ENCODE measurements at places on chromosomes 2 and 18.
A peak's percentile ranks its signal among the peaks of the same experiment; 100 is the strongest.

- H3K4me3 ChIP-seq, result peak overlapping the region; percentile 75
- peaks cover 21% of the 10 kb centered on the region for H3K4me1 ChIP-seq
- H3K27ac ChIP-seq, result no peak overlapping the region
- DNase-seq, result no peak
Measured at GRCh38 chr2:120345608-120346007, 328 bp upstream of the INHBB start.

DNA sequence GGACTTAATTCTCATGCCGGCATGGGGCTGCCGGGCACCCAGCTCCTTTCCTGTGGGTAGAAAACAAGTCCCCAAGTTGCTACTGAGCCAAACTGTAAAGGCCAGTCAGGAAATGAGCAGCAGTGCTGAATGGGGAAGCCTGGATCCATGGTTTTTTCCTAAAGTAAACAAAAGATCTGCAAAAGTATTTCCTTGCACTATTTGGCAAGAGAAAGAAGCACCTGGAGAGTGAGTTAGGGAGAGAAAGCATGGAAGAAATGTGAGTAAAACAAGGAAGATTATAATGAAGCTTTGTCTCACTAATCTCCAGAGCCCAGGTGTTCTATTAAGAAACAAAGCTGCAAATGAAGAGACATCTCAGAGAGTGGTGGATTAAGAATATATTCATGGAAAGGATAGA is 117.6 kb downstream of the METTL8 start:
- H3K4me1 ChIP-seq, result peaks cover 8% of the 10 kb centered on the region
- no peak overlapping the region for H3K27ac ChIP-seq
- no peaks in the 10 kb centered on the region for H3K27me3 ChIP-seq
- peaks cover 4% of the 10 kb centered on the region for H3K36me3 ChIP-seq
- H3K4me3 ChIP-seq, result no peak overlapping the region

DNA sequence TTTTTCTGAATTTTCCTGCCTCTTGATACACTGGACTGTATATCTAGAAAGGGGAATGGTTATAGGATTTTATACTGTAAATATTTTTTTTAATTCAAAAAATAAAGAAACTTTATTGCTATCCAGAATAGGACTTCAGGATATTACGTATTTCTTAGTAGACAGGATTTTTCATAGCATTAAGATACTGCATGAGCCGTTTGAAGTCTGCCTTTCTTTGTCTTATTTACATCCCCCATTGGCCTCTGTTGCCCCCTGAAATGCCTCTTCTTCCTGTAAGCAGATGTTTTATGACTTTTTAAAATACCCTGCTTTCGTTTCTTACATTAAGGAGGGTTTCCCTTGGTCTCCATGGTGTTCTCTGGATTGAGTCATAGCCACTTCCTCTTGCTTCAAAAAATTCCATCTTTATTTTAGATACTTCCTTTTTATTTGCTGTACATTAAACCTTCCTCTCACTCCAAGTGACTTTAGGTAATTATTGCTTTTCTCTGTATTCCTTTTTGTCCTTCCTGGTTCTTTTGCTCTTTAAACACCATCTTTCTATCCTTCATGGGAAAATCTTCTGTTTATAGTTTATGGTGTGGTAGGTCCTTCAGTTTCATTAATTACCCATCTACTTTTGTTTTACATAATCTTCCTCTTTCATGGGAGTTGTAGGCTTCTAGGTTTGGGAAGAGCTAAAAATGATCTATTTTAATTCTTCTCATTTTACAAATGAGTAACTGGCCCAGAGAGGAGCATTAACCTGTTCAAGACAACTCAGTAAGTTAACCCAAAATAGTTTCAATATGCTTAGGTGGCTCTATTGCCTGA is 72.6 kb downstream of the ZNF532 start:
- peak overlapping the region; percentile 46 for H3K27ac ChIP-seq
- no peak for DNase-seq
- H3K4me1 ChIP-seq, result peaks cover 2% of the 10 kb centered on the region
- H3K36me3 ChIP-seq, result peaks cover 18% of the 10 kb centered on the region
- H3K4me3 ChIP-seq, result no peak overlapping the region
- H3K27me3 ChIP-seq, result no peaks in the 10 kb centered on the region

DNA sequence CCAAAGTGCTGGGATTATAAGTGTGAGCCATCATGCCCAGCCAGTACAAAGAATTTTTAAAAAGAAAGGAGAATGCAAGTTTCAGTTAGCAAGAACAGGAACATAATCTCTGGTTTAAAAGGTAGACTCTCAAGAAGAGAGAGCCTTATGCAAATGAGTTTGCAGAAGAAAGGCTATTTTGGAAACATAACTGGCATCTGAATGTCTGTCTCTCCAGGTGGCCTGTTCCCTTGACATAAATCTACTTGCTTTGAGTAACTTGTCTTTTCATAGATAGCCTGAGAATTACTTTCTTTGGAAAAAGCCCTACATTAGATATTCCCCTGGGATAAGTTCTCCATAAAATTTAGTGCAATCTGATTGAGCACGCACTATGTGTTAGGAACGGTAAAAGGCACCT is 109.6 kb downstream of the ICOS start:
- H3K27ac ChIP-seq, result no peak overlapping the region
- DNase-seq, result no peak
- H3K4me3 ChIP-seq, result no peak overlapping the region
- H3K4me1 ChIP-seq, result no peaks in the 10 kb centered on the region
- no peaks in the 10 kb centered on the region for H3K36me3 ChIP-seq

- H3K4me3 ChIP-seq, result no peak overlapping the region
- H3K36me3 ChIP-seq, result no peaks in the 10 kb centered on the region
- DNase-seq, result no peak
- no peak overlapping the region for H3K27ac ChIP-seq
Measured at GRCh38 chr2:79585701-79586433, 73.0 kb downstream of the CTNNA2 start.

GRCh38 chr2:233544200-233544610 is 22.4 kb downstream of the USP40 start:
- DNase-seq, result no peak
- H3K4me1 ChIP-seq, result no peaks in the 10 kb centered on the region
- H3K27me3 ChIP-seq, result no peaks in the 10 kb centered on the region
- peaks cover 63% of the 10 kb centered on the region for H3K36me3 ChIP-seq
- no peak overlapping the region for H3K27ac ChIP-seq
- no peak overlapping the region for H3K4me3 ChIP-seq

DNA sequence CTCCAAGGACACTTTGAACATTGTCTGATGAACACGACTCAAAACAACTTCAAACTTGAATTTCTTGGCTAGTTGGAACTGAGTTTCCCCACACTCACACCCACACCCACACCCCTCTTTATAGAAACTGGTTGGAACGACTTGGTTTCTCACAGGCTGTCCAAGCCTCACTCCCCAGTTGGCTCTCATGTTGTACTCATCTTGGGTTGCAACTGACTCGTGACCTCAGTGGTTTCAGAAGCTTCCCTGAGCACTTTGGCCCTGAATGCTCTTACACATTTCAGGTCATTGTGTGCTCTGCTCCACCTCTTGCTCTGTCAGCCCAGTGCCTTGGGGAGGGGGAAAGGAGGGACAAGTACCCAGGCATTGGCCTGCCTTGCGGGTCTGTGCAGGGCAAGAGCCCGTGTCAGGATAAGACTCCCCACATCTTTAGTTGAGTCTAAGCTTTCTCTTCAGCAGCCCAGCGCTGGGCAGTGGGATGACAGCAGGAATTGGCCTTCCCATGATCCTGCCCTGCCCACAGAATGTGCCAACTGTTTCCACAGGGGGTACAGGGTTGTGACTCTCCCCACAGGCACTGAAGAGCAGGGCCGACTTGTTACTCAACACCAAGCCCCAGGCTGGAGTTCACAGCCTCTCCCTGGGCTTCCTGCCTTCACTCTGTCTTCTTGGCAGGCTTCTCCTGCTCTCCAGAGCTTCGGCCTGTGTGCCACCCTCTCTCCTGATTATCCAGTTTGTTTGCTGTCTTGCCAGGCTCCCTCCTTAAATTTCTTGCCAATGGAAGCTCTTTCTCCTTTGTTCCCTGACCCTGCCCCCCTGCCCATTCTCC is 104.6 kb downstream of the RTN4 start:
- H3K27me3 ChIP-seq, result no peaks in the 10 kb centered on the region
- H3K36me3 ChIP-seq, result no peaks in the 10 kb centered on the region
- peak; percentile 12 for DNase-seq
- H3K4me1 ChIP-seq, result no peaks in the 10 kb centered on the region

Measured in ascending aorta (tissue), 2 donors.